ENCODE measurements at places on chromosomes 13 and 19.

DNA sequence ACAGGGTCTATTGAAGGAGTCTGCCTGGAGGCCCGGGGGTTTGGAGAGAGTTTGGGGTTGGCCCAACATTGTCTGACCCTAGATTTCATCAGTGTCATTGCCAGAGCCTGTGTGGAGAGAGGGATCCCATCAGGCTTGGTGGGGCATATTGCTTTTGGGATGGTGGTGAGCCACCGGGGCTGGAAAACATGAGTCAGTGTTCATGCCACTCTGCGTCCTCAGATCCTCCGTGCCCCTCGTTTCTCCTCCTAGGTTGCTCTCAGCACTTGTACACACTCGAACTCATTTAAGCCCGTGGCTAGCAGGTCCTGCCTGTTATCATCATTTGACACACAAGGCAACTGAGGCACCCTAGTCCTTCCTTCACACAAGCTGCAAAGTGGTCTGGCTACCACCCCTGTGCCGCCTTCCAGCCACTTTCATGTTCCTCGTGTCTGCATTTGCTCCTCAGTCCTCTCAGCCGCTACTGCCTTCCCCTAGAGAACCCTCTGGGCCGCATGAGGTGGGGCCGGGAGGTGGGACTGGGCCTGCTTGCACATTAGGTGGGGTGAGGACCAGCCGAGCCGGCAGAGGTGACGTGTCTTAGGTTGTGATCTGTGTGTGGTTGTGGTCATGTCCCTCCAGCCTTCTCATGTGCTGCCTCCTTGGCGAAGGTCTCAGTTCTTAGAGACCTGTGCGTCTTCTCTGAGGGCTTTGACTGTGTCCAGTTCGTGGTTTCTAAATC is 3.6 kb downstream of the NACC1 start:
- DNase-seq, result no peak

DNA sequence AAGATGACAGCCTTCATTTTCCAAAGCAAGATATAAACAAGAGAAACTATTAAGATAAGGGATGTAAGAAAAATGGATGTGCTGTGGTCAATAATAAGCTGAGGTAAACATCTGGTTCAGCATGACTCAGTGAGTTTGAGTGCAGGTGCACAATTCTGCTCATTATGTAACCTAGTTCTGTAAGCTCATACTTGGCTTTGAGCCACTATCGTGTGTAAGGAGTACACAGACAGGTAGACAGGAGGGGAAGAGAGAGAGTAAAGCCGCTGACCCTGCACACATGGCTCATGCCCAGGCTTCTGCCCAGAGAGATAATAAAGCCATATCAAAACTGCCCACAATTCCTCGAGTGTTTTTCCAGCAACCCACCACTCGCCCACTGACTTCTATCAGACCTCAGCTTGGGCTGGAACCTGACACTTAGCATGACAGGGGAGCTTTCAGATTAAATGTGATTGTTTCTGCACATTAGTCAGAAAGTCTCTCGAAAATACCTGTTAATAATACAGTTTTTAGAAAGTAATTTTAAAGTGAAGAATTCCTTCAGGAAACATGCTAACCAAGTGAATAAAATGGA is 51.7 kb downstream of the ZNF91 start:
- no peak for DNase-seq

DNA sequence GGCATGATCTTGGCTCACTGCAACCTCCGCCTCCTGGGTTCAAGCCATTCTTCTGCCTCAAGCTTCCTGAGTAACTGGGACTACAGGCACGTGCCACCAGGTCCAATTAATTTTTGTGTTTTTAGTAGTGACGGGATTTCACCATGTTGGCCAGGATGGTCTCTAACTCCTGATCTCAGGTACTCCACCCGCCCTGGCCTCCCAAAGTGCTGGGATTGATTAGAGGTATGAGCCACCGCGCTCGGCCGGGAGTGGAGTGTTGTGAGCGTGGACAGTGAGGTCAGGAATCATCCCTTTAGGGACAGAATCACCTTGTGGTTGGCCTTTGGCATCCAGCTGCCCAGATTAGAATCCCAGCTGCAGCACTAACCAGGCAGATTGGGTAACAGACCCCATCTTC is 10.3 kb downstream of the RRAS start:
- no peak for DNase-seq

DNA sequence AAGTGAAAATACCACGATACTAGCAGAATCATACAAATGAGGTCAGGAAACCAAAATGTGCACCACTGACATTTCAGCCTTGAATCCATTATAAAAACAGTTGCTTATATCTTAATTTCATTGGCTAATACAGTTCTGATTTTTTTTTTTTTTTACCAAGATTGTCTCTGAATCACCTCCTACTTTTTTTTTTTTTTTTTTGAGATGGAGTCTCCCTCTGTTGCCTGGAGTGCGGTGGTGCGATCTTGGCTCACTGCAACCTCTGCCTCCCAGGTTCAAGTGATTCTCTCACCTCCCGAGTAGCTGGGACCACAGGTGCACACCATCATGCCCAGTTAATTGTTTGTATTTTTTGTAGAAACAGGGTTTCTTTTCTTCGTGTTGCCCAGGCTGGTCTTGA is 270.2 kb downstream of the LMO7 start:
- DNase-seq, result no peak

- no peak for DNase-seq
These were observed 18.2 kb downstream of the IRS2 start for GRCh38 chr13:109768176-109768575.

- DNase-seq, result peak; percentile 45
These were observed 1.5 kb upstream of the WDR18 start for GRCh38 chr19:982567-983170.

- no peak for DNase-seq
These were observed 32.0 kb downstream of the LTBP4 start for GRCh38 chr19:40633207-40633606.

DNA sequence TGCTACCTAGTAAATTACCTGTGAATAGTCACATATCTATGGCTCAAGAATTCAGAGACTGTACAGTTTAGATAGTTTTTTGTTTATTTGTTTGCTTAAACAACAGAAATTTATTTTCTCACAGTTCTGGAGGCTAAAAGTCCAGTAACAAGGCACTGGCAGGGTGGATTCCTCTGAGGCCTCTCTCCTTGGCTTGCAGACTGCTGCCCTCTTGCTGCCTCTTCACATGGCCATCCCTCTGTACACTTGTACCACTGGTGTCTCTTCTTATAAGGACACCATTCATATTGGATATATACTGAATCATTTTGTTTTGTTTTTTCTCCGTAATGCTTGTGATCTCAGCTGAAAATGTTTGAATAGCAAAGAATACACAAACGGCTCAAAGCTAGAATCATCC is 56.4 kb upstream of the MIR17HG start:
- no peak for DNase-seq

DNA sequence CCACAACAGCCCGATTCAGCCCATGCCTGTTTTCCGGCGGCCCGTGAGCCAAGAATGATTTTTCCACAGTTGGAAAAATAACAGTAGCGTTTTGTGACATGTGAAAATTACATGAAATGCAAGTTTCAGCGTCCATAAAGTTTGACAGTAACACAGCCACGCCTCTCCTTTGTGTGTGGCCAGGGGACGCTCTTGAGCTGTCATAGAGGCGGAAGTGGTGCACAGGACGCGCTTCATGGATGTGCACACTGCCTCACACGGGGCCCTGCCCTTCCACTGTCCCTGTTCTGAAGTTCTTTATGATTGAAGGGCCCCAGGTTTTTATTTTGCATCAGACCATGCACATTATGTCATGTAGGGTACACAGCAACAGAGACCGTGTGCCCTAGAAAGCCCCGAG is 12.4 kb upstream of the ELAVL1 start:
- DNase-seq, result no peak

DNA sequence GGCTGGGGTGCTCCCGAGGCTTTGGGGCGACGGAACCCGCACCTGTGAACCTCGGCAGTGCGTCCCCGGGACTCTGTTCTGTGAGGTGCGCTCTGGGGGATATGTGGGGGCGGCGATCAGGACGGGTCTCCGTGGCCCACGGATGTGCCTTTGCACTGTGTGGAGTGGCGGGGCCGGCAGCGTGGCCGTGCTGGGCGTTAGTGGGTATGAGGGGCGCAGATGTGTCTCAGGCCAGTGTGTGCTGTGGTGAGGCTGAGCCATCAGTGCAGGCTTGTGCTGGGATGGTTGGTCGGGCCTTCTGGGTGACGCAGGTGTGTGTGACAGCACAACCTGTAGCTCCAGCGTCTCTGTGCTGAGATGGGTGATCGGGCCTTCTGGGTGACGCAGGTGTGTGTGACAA is 16.9 kb downstream of the ZNF331 start:
- no peak for DNase-seq

Measured in stimulated activated CD4-positive, alpha-beta T cell treated with anti-CD3 and anti-CD28 coated beads, Interleukin-12 subunit alpha, Interleukin-12 subunit beta, amount 100 ng/mL, for 48 hours (primary cell).